Esophagus squamous epithelium (tissue), 5 donors: ENCODE measurements at places on chromosomes 12 and 14.

- no peaks in the 10 kb centered on the region for H3K4me1 ChIP-seq
- no peaks in the 10 kb centered on the region for H3K27me3 ChIP-seq
Measured at GRCh38 chr12:70044167-70044566, 199.1 kb upstream of the CNOT2 start.

GRCh38 chr14:101054671-101055070 is 151.1 kb upstream of the RTL1 start:
- H3K27me3 ChIP-seq = no peaks in the 10 kb centered on the region
- no peak for DNase-seq
- no peak overlapping the region for H3K27ac ChIP-seq
- no peaks in the 10 kb centered on the region for H3K36me3 ChIP-seq
- no peaks in the 10 kb centered on the region for H3K4me1 ChIP-seq
- H3K4me3 ChIP-seq = no peak overlapping the region

DNA sequence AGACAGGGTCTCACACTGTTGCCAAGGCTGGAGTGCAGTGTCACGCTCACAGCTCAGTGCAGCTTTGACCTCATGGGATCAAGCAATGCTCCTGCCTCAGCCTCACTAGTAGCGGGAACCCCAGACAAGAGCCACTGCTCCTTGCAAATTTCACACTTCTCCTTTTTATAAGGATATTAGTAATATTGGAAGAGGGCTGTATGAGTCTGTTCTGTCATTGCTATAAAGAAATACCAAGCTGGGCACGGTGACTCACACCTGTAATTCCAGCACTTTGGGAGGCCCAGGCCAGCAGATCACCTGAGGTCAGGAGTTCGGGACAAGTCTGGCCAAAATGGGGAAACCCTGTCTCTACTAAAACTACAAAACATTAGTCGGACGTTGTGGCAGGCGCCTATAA is 12.9 kb upstream of the ORAI1 start:
- H3K27ac ChIP-seq = no peak overlapping the region
- no peaks in the 10 kb centered on the region for H3K36me3 ChIP-seq
- DNase-seq = no peak
- no peak overlapping the region for H3K4me3 ChIP-seq
- H3K27me3 ChIP-seq = no peaks in the 10 kb centered on the region
- peaks cover 20% of the 10 kb centered on the region for H3K4me1 ChIP-seq

GRCh38 chr12:98740751-98741150 is 95.7 kb downstream of the APAF1 start:
- peaks cover 17% of the 10 kb centered on the region for H3K4me1 ChIP-seq
- H3K27me3 ChIP-seq = peaks cover 4% of the 10 kb centered on the region
- H3K36me3 ChIP-seq = no peaks in the 10 kb centered on the region
- no peak overlapping the region for H3K27ac ChIP-seq

GRCh38 chr12:106599302-106599701 is 16.5 kb downstream of the RFX4 start:
- DNase-seq = no peak
- H3K36me3 ChIP-seq = no peaks in the 10 kb centered on the region
- no peaks in the 10 kb centered on the region for H3K4me1 ChIP-seq

DNA sequence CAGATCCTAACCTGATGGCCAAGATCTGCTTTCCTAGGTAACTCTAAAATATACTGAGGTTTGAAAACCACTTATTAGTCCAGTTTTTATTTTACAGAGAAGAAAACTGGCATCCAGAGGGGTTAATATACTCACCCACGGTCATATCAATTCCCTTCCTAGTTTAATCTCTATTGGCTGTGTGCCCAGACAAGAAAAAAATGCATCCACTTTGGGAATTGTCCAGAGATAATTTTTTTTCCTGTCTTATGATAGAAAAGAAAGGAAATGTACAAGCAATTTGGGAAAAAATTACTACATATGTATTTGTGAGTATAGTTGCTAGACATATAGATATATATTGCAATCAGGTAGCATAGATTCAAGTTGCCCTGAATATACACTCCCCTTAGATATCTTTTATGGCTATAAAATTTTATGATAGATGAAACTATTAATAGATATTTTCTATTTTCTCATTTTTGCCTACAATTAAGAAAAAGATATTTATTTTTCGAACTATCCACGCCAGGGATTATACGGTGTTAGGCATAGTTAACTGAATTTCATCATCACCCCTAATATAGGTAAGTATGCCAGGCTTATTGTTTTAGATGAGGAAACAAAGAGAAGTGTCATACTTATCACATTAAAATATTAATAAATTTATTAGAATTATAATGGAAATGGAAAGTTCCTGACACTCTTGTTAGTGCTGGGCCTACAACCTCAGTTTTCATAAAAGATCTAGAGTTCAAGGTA is 100.5 kb upstream of the SLC38A2 start:
- no peak for DNase-seq
- H3K27ac ChIP-seq = peak overlapping the region; percentile 83
- no peak overlapping the region for H3K4me3 ChIP-seq
- H3K27me3 ChIP-seq = no peaks in the 10 kb centered on the region
- H3K36me3 ChIP-seq = no peaks in the 10 kb centered on the region

- no peak overlapping the region for H3K4me3 ChIP-seq
- no peaks in the 10 kb centered on the region for H3K36me3 ChIP-seq
- H3K4me1 ChIP-seq = no peaks in the 10 kb centered on the region
- no peaks in the 10 kb centered on the region for H3K27me3 ChIP-seq
Measured at GRCh38 chr12:30178916-30179315, 395.2 kb upstream of the TMTC1 start.

- H3K27me3 ChIP-seq = no peaks in the 10 kb centered on the region
- H3K4me1 ChIP-seq = peaks cover 25% of the 10 kb centered on the region
- H3K4me3 ChIP-seq = no peak overlapping the region
- no peak overlapping the region for H3K27ac ChIP-seq
- no peaks in the 10 kb centered on the region for H3K36me3 ChIP-seq
- no peak for DNase-seq
Measured at GRCh38 chr14:26593357-26593756, 4.5 kb downstream of the NOVA1 start.

DNA sequence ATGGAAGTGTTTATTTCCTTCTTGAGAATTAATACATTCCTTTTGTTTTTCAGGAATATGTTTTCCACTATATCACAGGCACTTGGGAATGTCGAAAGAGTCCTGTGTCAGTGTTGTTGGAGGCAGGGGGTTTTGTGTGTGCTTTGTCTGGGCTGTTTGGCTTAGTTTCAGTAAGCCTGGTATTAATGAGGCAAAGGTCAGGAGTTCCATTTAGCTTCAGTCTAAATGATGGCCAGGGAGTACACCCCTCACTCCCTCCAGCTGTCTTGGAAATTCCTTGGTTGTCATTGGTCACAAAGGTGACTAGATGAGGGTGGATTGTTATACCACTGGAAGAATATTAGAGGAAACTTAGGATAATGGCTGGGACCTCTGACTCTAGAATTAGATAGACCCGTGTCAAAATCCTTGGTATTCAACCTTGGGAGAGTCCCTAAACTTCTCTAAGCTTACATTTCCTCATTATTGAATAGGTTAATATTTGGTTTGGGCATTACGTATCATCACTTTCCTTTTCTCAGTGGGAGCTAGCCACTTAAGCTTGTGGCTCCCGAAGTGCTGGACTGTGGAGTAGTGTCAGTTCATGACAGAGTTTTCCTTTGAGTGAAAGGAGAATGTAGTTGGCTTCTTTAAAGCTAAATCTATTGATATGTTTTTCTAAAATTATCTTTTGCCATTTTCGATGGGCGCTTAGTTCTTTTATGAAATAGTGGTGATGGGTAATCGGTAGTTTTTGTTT is 5.2 kb downstream of the FRS2 start:
- no peaks in the 10 kb centered on the region for H3K36me3 ChIP-seq
- H3K27ac ChIP-seq = peak overlapping the region; percentile 67
- no peak for DNase-seq
- peaks cover 39% of the 10 kb centered on the region for H3K4me1 ChIP-seq
- no peaks in the 10 kb centered on the region for H3K27me3 ChIP-seq

GRCh38 chr14:54730156-54730961 is 163.4 kb downstream of the SAMD4A start:
- no peak for DNase-seq
- H3K4me3 ChIP-seq = peak overlapping the region; percentile 1
- no peaks in the 10 kb centered on the region for H3K27me3 ChIP-seq
- no peaks in the 10 kb centered on the region for H3K36me3 ChIP-seq

- H3K36me3 ChIP-seq = no peaks in the 10 kb centered on the region
- no peaks in the 10 kb centered on the region for H3K27me3 ChIP-seq
- H3K27ac ChIP-seq = no peak overlapping the region
- H3K4me3 ChIP-seq = no peak overlapping the region
- no peak for DNase-seq
Measured at GRCh38 chr12:46843811-46844210, 18.0 kb upstream of the SLC38A4 start.

- no peak for DNase-seq
- H3K4me3 ChIP-seq = no peak overlapping the region
- H3K27me3 ChIP-seq = no peaks in the 10 kb centered on the region
- H3K36me3 ChIP-seq = no peaks in the 10 kb centered on the region
Measured at GRCh38 chr14:34012978-34013720, 62.3 kb upstream of the EGLN3 start.
